Amniotic stem cell (primary cell): ENCODE measurements at places on chromosomes 11 and 22.

- no peak for DNase-seq
Measured at GRCh38 chr22:26848244-26848920, 191.0 kb downstream of the MIAT start.

- DNase-seq = no peak
Measured at GRCh38 chr11:113895367-113896155, 9.0 kb upstream of the HTR3B start.

GRCh38 chr22:45673482-45674175 is 2.0 kb downstream of the ATXN10 start:
- DNase-seq = no peak

DNA sequence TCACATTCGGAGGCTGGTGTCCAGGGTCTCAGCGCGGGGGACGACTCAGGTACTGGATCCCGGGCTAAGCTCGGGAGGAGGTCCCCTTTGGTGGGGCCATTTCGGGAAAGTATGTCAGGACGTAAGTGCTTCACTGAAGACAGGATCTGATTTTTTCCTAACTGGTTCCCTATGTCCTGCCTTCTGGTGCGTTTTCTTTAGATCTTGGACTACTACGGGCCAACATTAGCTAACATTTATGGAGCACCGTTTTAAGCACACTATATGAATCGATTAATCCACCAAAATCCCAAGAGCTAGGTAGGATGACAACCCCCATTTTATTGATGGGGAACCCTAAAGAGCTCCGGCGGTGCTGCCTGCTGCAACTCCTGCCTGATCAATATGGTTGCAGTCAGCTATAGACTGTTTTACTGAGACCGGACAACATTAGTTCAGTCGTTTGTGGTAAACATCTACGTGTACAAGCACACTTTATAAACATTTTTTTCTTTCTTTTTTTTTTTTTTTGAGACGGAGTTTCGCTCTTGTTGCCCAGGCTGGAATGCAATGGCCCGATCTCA is 17.0 kb upstream of the WDR74 start:
- DNase-seq = no peak

DNA sequence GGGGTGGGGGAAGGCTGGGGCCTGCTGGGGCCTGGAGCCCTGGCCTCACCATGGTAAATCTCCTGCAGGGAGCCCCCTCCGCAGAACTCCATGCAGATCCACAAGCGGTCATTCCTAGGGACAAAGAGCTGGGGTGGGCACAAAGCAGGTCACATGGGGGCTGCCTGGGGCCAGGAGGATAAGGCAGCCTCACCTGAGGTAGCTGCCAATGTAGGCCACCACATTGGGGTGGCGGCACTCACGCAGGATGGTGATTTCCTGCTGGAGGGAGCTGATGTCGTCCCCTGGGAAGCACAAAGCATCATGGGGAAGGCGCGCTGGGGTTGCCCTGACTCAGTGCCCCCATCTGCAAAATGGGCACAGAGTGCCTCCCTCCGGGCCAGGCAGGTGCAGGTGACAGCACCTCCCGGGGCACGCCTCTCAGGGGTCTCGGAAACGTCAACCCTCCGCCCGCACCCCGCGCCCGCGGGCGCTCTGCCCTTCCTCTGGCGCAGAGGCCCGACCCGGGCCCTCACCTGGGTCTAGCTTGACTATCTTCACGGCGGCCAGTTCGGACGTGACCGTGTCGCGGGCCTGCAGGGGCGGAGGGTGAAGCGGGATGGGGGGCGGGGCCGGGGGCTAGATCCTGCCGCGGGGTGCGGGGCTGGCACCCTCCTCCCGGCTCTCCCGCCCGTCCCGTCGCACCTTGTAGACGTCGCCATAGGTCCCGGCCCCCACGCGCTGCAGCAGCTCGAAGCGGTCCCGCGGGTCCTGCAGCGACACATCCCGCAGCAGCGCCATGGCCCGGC is 450 bp downstream of the MAP4K2 start:
- no peak for DNase-seq

- DNase-seq = no peak
Measured at GRCh38 chr11:74971424-74971823, 17.3 kb upstream of the NEU3 start.

- no peak for DNase-seq
Measured at GRCh38 chr11:133024301-133024700, 508.0 kb downstream of the OPCML start.

DNA sequence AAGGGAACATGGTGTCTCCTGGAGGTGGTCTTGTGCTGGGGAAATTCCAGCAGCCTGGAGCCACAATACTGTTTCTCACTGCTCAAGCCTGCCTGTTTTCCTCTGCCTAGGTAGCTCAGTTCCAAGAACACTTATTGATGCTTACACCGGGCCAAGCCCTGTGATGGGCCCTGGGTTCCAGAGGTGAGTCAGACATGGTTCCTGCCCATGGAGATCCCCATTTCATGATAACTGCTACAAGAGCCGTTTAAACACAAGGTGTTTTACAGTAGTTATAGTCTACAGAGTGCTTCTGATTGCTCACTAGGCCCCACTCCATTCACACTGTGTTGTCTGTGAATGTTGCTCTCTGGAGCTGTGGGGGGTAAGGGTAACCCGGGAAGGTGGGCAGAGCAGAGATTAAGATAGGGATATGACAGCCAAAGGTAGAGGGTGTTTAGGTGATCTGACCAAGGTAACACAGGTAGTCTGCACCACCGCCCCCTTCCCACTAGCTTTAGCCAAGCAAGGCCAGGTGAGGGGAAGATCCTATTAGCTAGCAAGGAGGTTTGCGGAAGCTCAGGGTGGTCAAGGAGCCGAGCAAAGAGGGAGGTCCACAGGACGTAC is 696 bp upstream of the MICAL2 start:
- DNase-seq = no peak

DNA sequence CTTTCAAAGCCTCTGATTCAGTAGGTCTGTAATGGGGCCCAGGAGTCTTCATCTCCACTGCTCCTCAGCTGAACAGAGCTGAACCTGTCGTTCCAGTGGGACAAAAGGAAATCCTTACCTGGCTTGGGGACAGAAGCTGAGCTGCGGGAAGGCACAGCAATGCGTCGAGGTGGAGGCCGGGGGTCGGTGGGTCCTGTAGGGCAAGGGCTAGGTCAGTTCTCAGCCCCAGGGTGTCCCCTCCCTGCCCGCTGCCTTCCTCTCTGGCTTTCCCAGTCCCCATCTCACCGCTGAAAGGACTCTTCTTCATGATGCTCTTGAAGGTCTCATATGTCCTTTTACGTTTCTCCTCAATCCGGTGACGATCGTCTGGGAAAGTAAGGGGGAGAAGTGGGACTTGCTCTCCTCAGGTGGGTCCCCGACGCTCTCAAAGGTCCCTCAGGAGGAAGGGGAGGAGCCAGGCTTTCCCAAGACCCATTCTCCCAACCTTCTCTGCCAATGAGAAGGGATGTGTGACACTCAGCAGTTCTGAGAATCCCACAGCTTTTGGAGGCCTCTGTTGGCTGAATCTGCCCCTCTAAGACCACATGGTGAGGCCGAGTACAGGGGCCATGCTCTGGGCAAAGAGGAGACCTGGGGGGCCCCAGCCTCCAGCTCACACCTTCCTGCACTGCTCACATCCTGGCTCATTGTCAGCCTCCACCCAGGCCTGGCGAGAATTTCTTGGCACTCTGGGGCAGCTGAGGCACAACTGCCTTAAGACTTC is 7.0 kb downstream of the RELA start:
- no peak for DNase-seq

GRCh38 chr11:133834682-133835592 is 10.4 kb downstream of the SPATA19 start:
- no peak for DNase-seq

- no peak for DNase-seq
Measured at GRCh38 chr11:120857508-120857907, 166.4 kb upstream of the TBCEL start.

GRCh38 chr22:21590809-21591641 is 23.5 kb downstream of the UBE2L3 start:
- DNase-seq = no peak

- no peak for DNase-seq
Measured at GRCh38 chr11:32002311-32002710, 88.6 kb upstream of the RCN1 start.

DNA sequence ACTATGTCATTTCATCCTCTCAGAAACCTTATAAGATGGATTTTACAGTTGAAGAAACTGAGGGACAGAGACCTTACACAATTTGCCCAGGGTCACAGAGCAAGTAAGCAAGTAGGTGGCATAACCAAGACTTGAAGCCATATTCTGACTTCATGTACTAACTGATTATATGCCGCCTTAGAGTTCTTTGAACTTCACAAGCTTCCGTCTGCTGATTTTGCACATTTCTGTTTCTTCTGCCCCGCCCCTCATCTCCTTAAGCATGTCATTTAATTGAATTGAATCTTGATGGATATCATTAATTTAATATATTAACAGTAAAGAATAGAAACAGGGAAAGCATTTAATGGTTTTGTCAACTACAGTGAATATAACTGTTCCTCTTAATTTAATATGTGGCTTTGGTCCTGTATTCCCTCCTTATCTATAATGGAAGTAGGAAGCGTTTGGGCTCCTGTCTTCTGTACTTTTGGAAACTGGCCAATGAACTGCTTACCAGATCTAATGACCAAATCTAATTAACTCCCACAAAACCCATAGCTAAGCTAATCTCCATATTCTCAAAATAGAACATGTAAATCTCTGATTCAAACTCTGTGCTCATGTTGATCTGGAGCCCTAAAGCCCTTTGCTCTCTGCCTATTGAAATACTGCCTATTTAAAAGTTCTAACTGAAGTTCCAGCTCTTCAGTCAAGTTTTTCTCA is 30.4 kb downstream of the SIK2 start:
- DNase-seq = no peak

DNA sequence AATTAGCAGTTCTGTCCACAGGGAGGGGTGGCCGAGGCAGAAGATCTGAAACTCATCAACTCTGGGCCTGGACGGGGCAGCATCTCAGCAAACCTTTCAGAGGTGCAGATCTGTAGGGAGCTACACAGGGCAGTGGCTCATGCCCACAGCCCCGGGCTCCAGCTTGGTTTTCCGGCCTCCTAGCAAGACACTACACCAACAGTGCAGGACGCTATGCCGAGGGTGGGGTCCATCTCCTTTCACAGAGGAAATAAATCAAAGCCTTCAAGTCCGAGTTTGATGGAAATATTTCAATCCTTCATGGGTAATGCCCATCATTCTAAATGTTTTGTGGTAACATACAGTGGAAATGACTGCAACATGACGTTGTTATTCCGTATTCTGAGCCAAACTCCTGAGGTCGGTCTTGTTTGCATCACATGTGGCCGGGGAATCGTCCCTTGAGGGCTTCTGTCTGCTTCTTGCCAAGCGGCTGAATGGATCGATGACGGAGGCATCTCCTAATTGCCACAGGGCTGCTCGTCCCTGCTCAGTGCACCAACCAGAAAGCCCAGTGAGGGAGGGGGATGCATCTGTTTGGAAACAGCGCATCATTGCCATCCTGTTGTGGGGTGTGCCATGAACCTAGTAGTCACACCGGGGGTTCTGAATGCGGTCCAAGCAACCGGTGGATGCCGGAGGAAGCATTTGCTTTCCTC is 30.0 kb downstream of the LINC01488 start:
- DNase-seq = no peak

DNA sequence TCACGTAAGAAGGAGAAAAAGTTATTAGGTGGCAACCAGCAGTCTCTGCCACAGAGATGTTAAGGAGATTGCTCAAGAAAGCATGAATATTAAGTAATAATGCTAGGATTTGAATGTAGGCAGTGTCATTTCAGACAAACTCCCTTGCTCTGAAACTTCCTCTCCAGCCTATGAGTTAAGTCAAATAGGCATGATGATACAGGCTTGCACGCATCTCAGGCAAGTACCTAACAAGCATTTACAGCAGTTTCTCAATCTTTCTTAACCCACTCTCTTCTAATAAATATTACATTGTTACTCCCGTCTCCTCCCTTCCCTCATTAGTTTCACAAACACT is 72.7 kb downstream of the RAB38 start:
- no peak for DNase-seq

DNA sequence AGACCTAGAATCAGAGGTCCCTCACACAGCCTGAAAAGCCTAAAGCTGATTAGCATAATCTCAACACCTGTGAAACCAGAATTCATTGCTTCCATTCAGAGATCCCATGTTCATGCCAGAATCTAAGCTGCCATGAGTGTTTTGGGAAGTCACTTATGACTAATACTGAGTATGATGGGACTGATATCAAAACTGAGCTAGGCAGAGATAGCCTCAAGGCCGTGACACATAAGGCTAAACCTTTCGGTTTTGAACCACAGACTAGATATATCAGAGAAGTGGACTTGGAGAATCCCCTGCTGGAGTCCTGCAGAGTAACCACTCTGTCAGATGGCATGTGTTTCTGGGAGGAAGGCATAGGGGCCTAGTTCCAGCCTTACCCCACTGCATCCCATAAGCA is 23.1 kb upstream of the GLYATL2 start:
- DNase-seq = no peak

DNA sequence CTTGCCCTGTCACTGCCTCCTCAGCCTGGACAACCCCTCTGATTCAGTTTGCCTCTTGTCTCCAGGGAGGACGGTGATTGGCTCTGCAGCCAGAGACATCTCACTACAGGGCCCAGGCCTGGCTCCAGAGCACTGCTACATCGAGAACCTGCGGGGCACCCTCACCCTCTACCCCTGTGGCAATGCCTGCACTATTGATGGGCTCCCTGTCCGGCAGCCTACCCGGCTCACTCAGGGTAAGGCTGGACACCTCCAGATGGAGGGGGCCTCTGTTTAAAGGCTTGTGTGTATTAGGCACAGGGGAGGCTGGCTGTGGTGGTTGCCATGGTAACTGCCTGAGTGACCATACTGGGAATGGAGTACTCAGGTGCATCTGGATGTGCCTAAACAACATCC is 8.6 kb downstream of the PHLDB1 start:
- no peak for DNase-seq

DNA sequence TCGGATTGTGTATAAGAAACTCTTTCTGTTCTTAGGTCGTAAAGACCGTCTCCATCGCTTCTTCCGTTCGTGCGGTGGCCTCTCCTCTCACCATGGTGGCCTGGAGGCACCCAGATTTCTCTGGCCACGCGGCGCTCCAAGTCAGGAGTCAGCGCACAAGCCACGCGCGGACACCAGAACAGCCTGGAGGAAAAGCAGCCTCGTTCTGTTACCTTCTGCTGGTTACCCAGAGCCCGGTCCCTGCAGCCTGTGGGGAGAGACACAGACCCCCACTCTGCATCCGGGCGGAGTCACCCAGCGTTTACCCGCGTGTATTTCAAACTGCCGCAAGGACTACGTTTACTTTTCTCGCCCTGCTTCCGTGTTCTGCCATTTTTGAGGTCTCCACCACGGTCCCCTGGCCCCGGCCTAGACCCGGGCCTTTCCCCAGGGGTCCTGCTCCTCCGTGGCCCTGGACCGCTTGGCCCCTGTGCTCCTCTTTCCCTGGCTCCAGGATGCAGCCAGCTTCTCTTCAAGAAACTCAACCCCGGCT is 776.1 kb downstream of the BRD1 start:
- DNase-seq = no peak

- no peak for DNase-seq
Measured at GRCh38 chr11:66532784-66533183, 13.1 kb downstream of the ZDHHC24 start.
